ENCODE measurements at places on chromosomes 6 and 20.
A peak's percentile ranks its signal among the peaks of the same experiment; 100 is the strongest.

- no peak overlapping the region for H3K27ac ChIP-seq
- no peak overlapping the region for H3K4me3 ChIP-seq
- H3K4me1 ChIP-seq, result peaks cover 4% of the 10 kb centered on the region
- H3K36me3 ChIP-seq, result peaks cover 2% of the 10 kb centered on the region
Observed at GRCh38 chr6:134324766-134325165, 6.9 kb upstream of the SGK1 start.

DNA sequence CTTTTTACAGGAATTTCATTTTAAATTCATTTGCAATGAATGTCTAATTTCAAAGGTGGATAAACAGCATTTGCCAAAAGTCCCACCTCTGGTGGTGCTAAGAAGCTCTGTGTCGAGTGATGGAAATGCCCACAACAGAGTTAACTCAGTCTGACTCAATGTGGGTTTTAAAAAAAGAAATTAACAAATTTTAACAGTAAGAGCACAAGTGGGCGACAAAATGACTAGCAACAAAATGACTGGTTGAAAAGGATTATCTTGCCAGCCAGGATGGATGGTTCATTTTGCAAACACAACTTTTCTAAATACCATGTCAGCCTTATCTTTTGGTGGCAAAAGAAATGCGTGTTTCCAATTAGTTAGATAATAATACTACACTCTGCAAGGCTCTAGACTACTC is 14.3 kb upstream of the TAGAP start:
- no peak for DNase-seq
- peaks cover 99% of the 10 kb centered on the region for H3K4me1 ChIP-seq
- H3K4me3 ChIP-seq, result peak overlapping the region; percentile 8
- no peaks in the 10 kb centered on the region for H3K36me3 ChIP-seq
- peak overlapping the region; percentile 89 for H3K27ac ChIP-seq

- H3K4me1 ChIP-seq, result no peaks in the 10 kb centered on the region
- H3K27ac ChIP-seq, result no peak overlapping the region
- H3K36me3 ChIP-seq, result no peaks in the 10 kb centered on the region
- H3K4me3 ChIP-seq, result no peak overlapping the region
Observed at GRCh38 chr6:132919045-132919860, 104.9 kb downstream of the RPS12 start.

DNA sequence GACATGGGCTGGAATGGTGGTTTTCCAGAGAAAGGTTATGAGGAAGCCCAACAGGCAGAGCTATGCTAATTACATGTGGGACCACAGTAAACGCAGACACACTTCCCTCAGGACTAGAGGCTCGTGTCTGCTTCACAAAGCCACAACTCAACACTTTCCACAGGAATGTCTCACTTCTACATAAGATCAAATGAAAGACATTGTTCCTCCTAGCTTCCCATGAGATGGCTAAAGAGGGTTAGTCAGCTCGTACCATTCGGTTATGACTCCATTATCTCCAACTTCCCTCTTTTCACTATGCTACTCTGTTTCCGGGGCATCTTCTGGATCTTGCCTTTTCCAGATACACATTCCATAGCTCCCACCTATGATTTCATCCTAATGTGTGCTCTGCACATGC is 29.1 kb upstream of the ZC3H12D start:
- no peak for DNase-seq
- H3K36me3 ChIP-seq, result peaks cover 45% of the 10 kb centered on the region
- H3K4me3 ChIP-seq, result no peak overlapping the region
- no peaks in the 10 kb centered on the region for H3K27me3 ChIP-seq
- H3K4me1 ChIP-seq, result peaks cover 46% of the 10 kb centered on the region

DNA sequence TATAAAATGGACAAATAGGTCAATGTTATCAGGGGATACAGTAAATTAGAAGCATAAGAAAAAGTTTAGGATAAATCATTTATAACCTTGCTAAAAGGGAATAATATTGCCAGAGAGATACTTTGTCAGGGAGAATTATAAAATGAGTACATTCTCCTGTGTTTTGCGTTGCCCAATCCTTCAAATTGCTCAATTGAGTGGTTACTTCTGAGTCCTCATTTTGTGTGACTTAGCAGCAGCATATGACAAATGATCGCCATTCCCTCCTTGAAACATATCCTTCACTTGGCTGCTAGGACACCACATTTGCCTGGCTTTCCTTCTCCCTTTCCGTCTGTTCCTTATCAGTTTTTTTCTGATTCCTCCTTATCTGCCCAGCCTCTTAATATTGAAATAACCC is 106.7 kb upstream of the FLRT3 start:
- H3K27me3 ChIP-seq, result no peaks in the 10 kb centered on the region
- H3K4me1 ChIP-seq, result no peaks in the 10 kb centered on the region
- no peak overlapping the region for H3K27ac ChIP-seq

- no peak overlapping the region for H3K4me3 ChIP-seq
- H3K27ac ChIP-seq, result no peak overlapping the region
- no peaks in the 10 kb centered on the region for H3K27me3 ChIP-seq
- H3K4me1 ChIP-seq, result no peaks in the 10 kb centered on the region
- no peaks in the 10 kb centered on the region for H3K36me3 ChIP-seq
Observed at GRCh38 chr20:39699166-39699725, 737.1 kb downstream of the DHX35 start.

DNA sequence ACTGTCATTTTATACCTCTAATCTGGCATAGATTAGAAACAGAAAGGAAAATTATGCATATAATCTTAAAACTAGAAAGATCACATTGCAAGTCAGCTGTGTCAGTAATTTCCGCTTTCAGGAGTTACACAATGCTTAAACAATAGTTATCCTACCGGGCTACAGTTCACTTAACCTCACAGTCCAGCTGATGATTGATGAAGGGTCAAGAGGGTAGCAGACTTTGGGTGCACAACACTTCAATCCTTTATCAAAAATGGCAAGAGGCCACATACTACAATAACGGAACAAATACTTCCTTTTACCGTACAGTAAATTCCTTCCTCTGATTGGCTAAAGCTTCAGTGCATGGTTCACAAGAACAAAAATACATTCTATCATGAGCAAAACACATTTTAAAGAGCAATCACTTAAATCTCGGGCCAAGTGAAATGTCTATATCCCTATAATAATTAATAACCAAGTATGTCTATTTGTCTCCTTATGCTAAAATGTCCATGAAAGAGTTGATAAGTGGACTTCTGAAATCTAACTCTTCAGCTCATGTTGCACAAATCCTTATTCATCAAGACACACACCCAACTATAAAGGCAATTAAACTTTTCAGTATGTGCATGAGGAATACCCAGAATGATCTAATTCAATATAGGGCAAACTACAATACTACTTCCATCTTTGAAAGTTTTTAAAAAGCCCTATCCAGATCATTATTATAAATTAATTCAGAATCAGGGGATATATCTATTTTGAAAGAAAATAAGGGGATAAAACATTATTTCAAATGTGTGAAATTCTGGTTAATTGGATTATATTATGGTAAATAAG is 76.8 kb downstream of the HIVEP2 start:
- peaks cover 89% of the 10 kb centered on the region for H3K4me1 ChIP-seq
- H3K27me3 ChIP-seq, result no peaks in the 10 kb centered on the region
- peak overlapping the region; percentile 51 for H3K4me3 ChIP-seq
- H3K36me3 ChIP-seq, result peaks cover 15% of the 10 kb centered on the region

DNA sequence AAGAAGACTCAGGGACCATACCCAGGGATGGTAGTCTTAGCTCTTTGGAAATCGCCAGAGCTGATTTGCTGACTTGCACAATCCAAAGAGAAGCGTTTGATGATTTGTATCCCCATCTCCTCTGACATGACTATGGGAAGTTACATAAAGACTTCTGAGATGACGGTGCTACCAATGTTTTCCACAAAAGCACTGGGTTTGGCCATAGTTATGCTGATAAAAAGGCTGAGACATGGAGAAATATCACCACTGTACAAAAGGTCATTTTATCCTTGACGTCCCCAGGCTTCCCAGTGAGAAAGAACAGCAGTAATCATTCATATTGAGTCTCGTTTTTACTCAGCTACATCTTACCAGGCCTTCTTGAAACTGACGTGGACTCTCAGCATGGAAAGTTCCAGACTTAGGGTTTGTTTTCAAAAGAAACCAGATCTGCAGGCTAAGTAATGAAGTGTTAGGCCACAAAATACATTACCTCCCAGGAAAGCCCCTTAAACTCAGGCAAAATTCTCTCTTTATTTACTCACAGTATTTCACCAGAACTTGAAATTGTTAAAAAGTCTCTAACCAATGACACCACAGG is 370.3 kb upstream of the JARID2 start:
- peak overlapping the region; percentile 99 for H3K27ac ChIP-seq
- peak overlapping the region; percentile 47 for H3K4me3 ChIP-seq
- peaks cover 1% of the 10 kb centered on the region for H3K36me3 ChIP-seq
- H3K27me3 ChIP-seq, result no peaks in the 10 kb centered on the region
- DNase-seq, result peak; percentile 42

DNA sequence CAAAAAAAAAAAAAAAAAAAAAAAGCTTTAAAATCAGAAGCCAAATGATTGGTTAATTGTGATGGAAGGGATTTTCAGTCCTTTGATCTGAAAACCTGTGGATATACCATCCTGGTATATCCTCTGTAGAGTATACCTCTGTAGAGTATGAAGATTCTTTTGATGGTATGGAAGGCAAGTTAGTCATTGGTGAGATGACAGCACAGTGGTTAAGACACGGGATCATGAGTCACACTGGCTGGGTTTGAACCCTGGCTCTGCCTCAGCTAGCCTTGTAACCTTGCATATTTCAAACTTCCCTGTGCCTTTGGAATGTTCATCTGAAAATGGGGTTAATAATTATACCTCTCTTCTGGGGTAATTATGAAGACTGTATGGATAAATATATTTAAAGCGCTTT is 179.3 kb downstream of the CARMIL1 start:
- peaks cover 7% of the 10 kb centered on the region for H3K4me1 ChIP-seq
- DNase-seq, result peak; percentile 12
- no peaks in the 10 kb centered on the region for H3K27me3 ChIP-seq
- no peak overlapping the region for H3K4me3 ChIP-seq

GRCh38 chr20:38304845-38305447 is 990 bp downstream of the BPI start:
- peaks cover 53% of the 10 kb centered on the region for H3K27me3 ChIP-seq
- no peaks in the 10 kb centered on the region for H3K36me3 ChIP-seq
- no peak overlapping the region for H3K4me3 ChIP-seq
- H3K4me1 ChIP-seq, result peaks cover 11% of the 10 kb centered on the region
- no peak overlapping the region for H3K27ac ChIP-seq
